ENCODE measurements at places on chromosomes 6 and 20.

- no peak for DNase-seq
Observed at GRCh38 chr6:15870333-15871043, 207.7 kb upstream of the DTNBP1 start.

DNA sequence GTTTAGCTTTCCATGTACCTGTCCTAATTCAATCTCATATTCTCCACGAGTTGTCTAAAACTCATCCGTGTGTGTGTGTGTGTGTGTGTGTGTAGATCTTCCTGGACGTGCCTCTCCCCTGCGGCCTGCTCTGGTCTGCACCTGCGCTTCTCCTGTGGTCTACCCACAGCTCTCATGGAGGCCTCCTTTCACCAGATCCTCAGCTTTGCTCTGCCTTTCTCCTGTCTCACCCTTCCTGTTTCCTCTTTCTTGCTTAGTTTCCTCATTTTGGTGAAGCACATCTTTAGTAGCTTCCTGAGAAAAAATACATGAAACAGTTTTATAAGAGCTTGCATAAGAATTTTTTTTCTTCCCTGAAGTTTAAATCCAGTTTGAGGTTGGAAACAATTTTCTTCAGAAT is 18.1 kb downstream of the SLX4IP start:
- no peak for DNase-seq

DNA sequence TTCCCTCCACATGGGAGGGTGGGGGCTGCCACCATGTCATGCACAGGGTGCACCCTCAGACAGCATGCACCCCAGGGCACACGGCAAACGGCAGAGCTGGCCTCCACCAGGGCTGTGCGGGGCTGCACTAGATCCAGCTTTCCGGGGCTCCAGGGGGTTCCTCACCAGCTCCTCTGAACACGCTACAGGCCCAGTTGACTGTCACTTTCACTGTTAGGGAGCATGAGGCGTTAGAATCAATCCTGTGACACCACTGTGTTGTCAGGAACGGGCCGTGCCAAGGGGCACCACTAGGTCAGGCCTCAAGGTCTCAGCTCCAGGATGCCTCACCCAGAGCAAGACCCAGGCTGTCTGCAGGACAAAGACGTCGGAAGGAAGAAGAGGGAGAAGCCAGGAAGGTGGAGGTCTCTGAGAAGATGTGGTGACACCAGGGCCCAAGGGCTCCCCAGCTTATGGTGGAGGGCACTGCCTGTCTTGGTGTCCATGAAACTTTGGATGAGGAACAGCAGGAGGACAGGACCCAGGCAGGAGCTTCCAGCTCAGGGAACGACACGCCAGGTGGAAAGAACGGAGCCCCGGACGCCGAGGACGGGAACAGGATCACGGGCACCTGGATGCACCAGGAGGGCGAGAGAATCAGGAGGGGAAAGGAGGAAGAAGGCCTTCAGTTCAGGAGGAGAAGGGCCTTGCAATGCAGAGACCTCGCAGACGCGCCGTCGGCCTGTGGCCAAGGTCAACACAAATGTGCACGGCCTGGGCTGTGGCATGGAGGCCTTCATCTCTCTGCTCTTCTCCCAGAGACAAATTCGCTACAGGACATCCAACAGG is 49.5 kb downstream of the YTHDF1 start:
- DNase-seq, result no peak

DNA sequence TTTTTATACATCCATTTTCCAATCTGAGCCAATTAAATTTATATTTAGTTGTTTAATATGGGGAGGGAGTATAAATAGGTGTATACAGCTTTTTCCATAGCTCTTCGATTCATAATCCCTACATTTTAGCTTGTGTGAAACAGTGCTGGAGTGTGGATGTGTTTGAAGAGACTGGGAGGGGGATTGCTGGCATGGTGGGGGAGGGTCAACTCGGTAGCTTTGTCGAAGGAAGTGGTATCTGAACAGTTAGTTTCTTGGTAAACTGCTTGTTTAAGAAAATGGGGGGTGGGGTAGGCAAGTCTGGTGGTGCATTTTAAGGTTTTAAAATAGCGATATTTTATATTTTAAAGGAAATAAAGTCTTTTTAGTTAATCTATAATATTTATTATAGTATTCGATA is 1.4 kb upstream of the LIN28B start:
- no peak for DNase-seq

DNA sequence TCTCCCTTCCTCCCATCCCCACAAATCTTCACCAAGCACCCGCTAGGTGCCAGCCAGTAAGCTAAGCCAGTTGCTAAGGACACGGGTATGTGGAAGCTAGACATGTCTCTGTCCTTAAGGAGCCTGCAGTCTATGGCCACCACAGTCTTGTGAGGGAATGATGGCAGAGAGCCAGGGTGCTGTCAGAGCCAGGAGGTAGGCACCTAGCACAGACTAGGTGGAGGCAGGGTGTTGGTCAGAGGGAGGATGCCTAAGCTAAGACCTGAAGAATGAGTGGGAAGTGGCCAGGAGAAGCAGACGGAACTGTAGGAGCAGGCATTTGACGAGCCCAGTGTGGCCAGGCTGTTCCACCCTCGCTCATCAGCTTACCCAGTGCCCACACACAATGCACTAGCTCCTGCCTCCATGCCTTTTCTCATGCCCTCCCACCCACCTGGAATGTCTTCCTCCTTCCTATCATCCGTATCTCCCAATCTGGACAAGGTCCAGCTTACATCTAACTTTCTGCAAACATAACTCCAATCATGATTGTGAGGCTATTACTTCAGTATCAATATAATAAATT is 125.6 kb downstream of the FOXC1 start:
- no peak for DNase-seq

All from T-helper 17 cell (primary cell).